Stimulated activated CD8-positive, alpha-beta memory T cell treated with anti-CD3 and anti-CD28 coated beads, Interleukin-4, amount 100 ng/mL, for 4 hours (primary cell): ENCODE measurements at places on chromosomes 12 and 14.
A peak's percentile ranks its signal among the peaks of the same experiment; 100 is the strongest.

- no peak for DNase-seq
Observed at GRCh38 chr12:62128175-62128975, 131.8 kb upstream of the USP15 start.

DNA sequence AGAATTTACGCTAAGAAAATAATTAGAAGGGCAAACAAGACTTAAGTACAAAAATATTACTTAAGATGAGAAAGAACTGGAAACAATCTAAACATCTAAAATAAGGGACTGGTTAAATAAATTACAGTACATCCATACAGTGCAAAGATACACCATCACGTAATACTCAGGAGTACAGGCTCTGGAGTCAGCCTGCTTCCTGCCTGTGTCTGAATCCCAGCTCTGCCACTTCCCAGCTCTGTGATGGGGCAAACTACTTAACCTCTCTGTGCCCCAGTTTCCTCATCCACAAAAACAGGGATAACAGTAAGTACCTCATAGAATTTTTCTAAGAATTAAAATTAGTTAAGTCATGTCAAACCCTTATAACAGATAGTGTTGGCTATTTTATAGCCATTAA, 36.0 kb downstream of the PPTC7 start:
- DNase-seq = no peak

GRCh38 chr14:30882431-30882830, 8.1 kb downstream of the COCH start:
- DNase-seq = no peak

GRCh38 chr12:89824822-89825221, 116.2 kb upstream of the ATP2B1 start:
- no peak for DNase-seq

DNA sequence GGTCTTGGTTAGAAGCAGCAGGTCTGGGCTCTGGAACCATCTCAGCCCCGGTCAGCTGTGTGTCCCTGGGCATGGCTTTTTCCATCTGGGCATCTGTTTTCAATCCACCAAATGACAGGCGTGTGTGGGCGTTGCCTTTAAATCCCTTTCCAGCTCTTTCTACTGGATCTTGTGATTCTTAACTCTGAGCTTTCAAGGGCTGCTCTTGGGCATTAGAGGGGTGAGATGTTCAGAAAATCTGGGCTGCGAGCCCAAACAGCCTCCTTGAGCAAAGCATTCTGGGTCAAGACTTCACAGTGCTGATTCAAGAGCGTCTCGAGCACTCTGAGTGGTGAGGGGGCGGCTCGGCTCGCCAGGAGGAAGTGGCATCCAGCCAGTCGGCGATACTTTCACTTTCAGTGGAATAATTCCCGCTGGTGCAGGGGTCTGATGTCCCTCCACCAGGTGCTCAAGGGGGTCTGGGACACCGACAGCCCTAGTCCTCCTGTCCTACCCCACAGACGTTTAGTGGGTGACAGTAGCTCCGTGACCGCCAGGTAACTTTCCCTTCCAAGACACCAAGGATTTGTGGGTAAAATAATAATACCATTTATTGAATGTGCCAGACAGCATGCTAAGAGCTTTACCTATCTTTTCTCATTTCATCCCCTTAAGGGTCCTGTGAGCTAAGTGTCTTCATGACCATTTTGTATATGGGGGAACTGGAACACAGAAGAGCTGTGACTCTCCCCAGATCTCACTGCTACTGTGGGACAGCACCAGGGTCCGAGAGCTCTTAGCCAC, 114.0 kb downstream of the PLXNC1 start:
- DNase-seq = peak; percentile 67

- DNase-seq = no peak
Observed at GRCh38 chr14:65958664-65959562, 527.3 kb upstream of the CCDC196 start.

GRCh38 chr12:46371718-46372543, 642 bp downstream of the SLC38A2 start:
- DNase-seq = peak; percentile 22
